ENCODE measurements at places on chromosomes 3 and 15. TPM values are rescaled to one million over a fixed set of nuclear protein-coding genes. Genes with fewer than 3 reads are reported as not detected.
A peak's percentile ranks its signal among the peaks of the same experiment; 100 is the strongest.

EFCAB12 gene
- total RNA-seq = 2.3 TPM

SLC12A8 gene
- total RNA-seq = 2.7 TPM

ANKUB1 gene
- total RNA-seq = not detected

IFT122 gene
- 13.1 TPM for total RNA-seq

ACKR4 gene
- total RNA-seq = not detected

HIGD2B gene
- 0.39 TPM for total RNA-seq

ACP3 gene
- not detected for total RNA-seq

ALPK3 gene
- total RNA-seq = 0.43 TPM

PROS1 gene
- total RNA-seq = not detected

DNA sequence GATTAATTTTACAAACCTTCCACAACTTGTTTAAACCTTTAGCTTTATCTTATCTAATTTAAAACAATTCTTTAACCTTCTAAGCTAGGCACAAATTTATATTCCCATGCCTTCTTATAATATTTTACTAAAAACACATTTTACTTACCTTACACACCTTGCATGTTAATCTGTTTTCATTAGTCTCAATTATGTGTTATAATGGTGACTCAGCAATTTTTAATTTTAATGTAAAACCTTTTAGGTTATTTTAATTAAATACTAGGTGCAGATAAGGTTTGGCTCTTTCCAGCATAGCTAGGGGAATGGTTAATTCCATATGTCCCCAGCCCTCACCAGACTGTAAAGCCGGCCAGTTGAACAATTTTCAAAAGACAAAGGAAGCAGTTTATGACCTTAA is 264.6 kb upstream of the SGO1 start:
- no peak overlapping the region for H3K4me3 ChIP-seq
- no peaks in the 10 kb centered on the region for H3K36me3 ChIP-seq
- H3K27ac ChIP-seq = no peak overlapping the region
- H3K27me3 ChIP-seq = no peaks in the 10 kb centered on the region

DNA sequence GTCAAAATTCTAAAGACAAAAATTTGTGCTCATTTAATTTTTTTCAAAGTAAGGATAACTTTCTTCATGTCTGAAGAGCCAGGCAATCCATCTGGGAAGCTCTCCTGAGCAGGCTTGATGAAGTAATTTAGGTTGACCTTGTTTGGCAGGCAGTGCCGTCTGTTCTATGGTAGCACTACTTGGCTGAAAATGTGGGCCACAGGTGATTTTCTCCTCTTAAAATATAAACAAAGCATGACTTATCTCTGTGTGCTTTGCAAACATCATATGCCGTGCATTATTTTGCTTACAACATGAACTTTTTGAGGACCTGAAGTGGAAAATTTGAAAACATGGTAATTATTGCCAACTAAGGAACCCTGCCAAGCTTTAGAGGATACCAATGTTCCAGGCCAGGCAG is 143.2 kb downstream of the RAP2B start:
- no peak for DNase-seq
- H3K27ac ChIP-seq = no peak overlapping the region
- no peaks in the 10 kb centered on the region for H3K36me3 ChIP-seq

- no peaks in the 10 kb centered on the region for H3K36me3 ChIP-seq
- H3K27me3 ChIP-seq = peaks cover 24% of the 10 kb centered on the region
- no peak overlapping the region for H3K27ac ChIP-seq
- no peak overlapping the region for H3K4me3 ChIP-seq
- no peak for DNase-seq
Measured at GRCh38 chr15:29692527-29692926, 129.7 kb downstream of the TJP1 start.

DNA sequence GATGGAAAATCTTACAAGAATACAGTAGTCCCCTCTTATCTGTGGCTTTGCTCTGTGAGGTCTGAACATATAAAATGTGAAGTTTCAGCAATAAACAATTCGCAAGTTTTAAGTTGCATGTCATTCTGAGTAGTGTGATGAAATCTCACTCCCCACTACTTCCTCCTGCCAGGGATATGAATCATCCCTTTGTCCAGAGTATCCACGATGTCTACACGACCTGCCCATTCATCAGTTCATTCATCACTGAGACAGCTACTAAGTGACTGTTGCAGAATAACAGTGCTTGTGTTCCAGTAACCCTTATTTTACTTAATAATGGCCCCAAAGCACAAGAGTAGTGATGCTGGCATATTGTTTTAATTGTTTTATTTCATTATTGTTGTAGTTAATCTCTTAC is 489.2 kb upstream of the UBE2E2 start:
- no peak overlapping the region for H3K4me3 ChIP-seq
- no peaks in the 10 kb centered on the region for H3K27me3 ChIP-seq
- H3K4me1 ChIP-seq = no peaks in the 10 kb centered on the region
- no peak overlapping the region for H3K27ac ChIP-seq

DNA sequence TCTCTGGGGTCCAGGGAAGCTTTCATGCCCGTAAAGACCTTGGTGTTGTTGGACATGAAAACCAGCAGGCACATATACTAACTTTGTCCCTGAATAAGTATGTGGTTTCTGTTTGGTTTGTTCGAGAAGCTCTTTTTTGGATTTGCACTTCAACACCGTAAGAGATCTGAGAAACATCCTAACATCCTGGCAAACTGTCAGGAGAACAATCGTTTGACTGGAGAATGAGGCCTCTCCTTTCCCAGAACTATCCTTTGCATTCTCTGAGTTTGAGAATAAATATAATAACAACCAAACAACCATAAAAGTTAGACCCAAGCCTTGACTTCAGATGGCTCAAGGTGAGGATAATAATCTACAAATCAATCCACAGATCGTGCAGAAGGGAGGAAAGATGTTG is 230.4 kb upstream of the WNT5A start:
- H3K4me3 ChIP-seq = no peak overlapping the region
- no peaks in the 10 kb centered on the region for H3K4me1 ChIP-seq
- DNase-seq = no peak

DNA sequence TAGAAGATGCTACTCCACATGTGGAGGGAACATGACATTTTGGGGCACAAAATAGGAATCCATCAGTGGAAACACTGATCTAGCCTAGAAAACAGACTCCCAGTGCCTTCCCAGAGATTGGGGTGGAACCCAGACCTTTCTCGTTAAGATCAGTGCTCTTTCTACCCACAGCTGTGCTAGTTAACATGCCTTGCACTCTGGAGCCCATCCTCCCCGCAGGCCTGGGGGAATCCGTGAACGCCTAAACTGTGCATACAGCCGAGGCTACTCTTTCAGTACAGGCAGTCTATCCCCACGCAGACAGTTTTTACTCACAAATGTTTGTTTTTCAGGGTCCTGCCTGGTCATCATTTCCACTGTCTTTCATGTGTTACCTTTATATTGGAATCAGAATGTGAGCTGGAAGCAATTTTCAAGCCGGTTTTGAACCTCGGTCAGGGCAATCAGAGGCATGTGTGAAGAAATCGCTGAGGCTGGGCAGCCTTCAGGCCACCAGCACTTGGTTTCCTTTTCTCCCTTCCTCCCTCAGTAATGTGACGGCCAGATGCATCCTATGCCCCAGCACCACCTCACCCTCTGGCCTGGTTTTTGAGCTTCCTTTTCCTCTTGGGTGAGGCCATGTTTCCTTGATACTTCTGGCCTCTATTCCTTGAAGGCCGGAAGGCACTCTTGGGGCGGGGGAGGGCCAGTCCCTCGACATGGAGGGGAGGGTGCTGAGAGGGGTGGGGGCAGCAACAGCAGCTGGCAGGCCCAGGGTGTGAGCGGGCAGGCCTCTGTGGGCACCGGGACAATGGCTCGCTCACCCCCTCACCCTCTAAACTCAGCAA is 123.6 kb upstream of the GALNT15 start:
- no peaks in the 10 kb centered on the region for H3K36me3 ChIP-seq
- no peak overlapping the region for H3K27ac ChIP-seq
- no peak overlapping the region for H3K4me3 ChIP-seq
- H3K27me3 ChIP-seq = peaks cover 3% of the 10 kb centered on the region
- no peak for DNase-seq
- H3K4me1 ChIP-seq = peaks cover 4% of the 10 kb centered on the region

GRCh38 chr3:57559526-57559925 is 3.5 kb downstream of the PDE12 start:
- peaks cover 37% of the 10 kb centered on the region for H3K4me1 ChIP-seq
- no peaks in the 10 kb centered on the region for H3K27me3 ChIP-seq
- H3K36me3 ChIP-seq = peaks cover 12% of the 10 kb centered on the region
- peak overlapping the region; percentile 16 for H3K27ac ChIP-seq

GRCh38 chr15:79837846-79838245 is 59.0 kb downstream of the MTHFS start:
- DNase-seq = no peak
- H3K4me3 ChIP-seq = no peak overlapping the region
